Kidney (tissue), 22 donors: ENCODE measurements at places on chromosomes 3 and 15.

DNA sequence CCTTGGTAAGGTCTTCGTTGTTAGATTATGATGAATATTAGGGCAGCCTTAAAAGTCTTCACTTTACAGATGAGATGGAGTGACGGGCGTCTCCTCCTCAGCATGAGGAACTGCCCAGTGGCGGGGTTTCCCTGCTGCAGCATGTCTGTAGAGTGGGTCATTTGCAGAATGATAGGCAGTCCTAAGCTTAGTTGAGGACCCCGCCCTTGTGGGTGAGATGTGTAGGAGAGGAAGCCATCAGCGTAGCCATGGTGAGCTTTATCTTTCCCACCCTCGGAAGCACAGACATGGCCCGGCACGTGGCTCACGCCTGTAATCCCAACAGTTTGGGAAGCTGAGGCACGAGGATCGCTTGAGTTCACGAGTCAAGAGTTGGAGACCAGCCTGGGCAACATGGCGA is 877 bp downstream of the NIT2 start:
- DNase-seq = no peak

- DNase-seq = no peak
Measured at GRCh38 chr3:59782664-59783063, 732.8 kb upstream of the CFAP20DC start.

DNA sequence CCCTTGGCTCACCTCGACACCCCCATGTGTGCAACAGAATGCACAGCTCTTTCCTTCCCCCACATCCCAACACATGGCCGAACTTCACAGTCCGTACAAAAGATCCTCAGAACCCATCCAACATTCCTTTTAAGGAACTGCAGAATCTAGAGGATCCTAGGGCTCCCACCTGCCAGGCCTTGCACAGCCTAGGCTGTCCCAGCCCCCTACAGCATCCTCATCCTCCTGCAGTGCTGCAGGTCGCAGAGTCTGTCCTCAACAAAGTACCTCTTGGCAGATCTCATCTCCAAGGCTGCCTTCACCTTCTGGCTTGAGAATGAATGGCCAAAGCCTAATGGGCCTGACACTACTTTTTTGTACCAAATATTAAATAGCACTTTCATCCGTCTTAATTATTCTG is 19.8 kb downstream of the PRR23E start:
- DNase-seq = no peak

DNA sequence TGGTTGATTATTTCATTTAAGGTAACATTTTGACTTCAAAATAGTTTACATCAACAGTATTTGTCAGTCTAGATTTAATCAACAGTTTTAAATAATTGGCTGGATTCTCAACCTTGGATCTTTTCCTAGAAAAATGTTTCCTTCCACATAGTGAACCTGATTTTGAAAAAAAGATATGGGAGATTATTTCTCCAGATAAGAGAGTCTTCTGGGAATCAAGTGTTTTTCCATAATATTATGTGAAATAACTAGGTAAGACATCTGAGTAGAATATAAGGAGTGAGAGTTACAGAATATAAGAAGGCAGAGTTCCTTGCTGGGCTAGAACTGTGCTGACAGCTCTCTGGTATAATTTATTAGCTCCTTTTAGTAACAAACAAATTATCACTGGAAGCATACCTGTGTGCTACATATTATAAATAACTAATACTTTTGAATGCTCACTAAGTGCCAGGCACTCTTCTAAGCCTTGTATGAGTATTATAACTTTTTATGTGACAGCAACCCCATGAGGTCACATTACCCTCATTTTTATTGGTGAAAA is 18.8 kb upstream of the TNFSF10 start:
- no peak for DNase-seq

DNA sequence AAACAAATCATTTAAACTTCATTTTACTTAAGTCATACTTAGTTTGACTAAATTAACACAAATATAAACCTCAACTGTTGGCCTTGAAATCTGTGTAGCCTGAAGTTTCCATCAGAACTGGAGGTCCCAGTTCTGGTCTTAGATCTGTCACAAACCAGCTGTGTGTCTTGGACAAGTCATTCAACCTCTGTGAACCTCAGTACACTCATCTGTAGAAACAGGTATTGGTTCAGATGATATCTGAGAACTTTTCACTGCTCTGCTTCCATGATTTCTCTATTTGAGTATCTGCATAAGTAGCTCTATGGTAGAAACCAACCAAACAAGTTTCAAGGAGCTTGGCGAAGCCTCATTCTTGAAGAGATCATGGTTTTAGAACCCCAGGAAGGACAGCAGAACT is 60.4 kb upstream of the SLC2A2 start:
- no peak for DNase-seq

GRCh38 chr3:161108840-161109239 is 3.7 kb upstream of the B3GALNT1 start:
- DNase-seq = no peak

GRCh38 chr15:56094171-56094570 is 100.8 kb upstream of the NEDD4 start:
- DNase-seq = no peak

- no peak for DNase-seq
Measured at GRCh38 chr3:110656394-110657025, 415.1 kb upstream of the NECTIN3 start.

- no peak for DNase-seq
Measured at GRCh38 chr15:52252781-52253180, 42.8 kb downstream of the MYO5C start.

DNA sequence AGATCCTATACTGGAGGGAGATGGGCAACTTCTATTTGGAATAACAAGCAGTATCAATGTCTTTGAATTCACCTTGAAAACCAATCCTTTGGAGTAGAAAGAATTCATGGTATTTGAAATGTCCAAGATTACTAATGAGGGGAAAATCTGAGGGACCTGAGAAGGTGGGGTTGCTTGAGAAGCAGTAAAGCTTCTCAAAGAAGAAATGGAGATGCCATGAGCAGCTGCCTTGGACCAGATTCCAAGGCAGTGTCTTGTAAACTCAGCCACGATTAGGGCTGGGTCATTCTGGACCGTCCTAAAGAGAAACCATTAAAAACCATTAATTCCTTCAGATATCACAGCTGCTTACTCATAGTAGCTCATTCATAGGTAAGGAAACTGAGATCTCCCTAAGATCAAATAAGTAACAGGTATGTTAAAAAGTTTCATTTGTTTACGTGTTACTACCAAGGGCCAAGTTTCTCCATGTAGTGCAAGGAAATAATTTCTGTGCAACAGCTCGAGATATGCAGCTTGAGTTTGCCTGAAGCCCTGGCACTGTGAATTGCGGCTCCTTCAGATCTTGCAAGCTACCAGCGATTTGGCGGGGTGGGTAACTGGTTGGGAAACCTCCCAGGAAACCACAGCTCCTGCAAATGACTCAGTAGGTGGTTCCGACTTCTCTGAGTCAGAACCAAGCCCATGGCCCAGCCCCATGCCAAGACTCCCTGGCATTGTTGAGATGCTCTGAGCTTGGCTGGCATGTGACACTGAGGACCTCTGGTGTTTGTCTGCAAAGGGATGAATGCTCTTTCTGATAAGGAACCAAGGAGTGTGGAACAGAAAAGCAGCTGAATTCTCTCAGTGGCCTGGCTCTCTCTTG is 296.8 kb downstream of the RORA start:
- no peak for DNase-seq

GRCh38 chr3:195058336-195059005 is 212.5 kb downstream of the XXYLT1 start:
- DNase-seq = no peak

DNA sequence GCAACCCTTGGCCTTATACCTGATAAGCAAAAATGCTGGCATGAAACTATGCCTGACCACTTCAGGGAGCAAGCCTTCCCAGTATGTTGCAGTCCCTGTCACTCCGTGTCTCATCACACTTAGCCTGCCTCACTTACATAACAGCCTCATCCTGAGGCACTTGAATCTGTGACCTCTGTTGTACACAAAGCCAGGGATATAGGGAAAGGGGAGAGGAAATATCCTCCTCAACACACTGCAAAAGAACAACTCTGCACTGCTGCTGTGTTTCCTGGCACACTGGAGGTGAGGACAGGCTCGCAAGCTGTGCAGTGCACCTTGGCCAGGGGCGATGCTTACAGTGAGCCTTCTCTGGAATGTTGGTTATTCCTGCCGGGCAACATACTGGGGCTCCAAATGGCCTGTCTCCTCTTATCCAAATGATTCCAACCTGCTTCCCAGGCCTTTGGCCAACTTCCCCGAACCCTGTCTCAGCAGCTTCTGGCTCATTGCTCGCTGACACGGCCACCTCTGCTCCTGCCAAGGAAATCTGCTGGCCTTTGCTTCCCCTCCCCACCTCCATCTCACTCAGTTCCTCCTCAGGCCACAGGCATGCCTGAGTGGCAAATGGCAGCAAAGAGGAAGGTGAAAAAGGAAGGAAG is 109.2 kb downstream of the CD47 start:
- peak; percentile 46 for DNase-seq

DNA sequence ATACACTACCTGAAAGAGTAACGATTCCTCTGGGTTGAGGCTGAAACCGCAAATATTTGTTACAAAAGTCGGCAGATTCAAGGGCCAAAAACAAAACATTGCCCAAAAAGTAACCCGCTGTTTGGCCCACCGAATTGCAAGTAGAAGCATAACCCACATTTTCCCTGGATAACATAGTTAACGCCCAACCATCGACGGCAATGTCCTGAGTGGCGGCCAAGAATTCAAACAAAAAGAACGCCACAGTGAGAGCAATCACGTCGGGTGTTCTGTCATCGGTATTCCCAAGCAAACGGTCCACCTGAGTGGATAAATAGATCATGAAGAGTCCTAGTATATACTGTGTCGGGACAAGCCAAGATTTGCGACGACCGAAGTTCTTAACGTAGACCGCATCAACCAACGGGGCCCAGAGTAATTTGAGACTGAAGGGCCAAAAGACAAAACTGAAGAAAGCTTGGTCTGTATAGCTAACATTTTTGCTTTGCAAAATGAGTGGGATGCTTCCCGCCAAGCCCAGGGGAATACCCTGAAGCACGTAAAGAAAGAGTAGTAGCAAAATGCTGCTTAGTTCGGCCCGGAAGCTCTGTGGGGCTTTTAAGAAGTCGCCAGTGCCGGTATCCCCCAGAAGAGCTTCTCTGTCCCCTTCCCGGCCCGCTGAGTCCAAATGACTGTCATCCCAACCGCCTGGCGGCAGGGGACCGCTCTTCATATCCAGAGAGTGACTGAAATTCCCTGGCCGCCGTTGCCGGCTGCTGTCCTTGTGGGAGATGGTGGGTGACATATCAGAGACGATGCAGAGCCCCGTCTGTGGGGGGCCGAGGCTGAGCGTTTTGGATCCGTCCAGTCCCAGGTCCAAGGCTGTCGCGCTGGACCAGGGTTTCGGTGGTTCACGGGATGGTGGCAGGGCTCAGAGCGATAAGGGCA is 750 bp downstream of the SLC33A1 start:
- DNase-seq = peak; percentile 25

DNA sequence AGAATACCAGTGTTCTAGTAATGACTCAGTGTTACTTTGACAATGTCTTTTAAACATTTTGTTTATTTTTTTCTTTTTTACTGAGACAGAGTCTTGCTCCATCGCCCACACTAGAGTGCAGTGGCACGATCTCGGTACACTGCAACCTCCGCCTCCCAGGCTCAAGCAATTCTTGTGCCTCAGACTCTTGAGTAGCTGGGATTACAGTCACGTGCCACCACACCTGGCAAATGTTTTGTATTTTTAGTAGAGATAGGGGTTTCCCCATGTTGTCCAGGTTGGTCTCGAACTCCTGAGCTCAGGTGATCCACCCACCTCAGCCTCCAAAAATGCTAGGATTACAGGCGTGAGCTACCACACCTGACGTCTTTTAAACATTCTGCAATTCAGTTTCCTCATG is 15.7 kb downstream of the AQR start:
- DNase-seq = no peak

- DNase-seq = no peak
Measured at GRCh38 chr3:106367496-106367895, 498.7 kb upstream of the CBLB start.

- DNase-seq = no peak
Measured at GRCh38 chr3:129078510-129078909, 17.9 kb downstream of the GP9 start.

GRCh38 chr15:63362196-63362595 is 19.4 kb downstream of the CA12 start:
- DNase-seq = peak; percentile 83

DNA sequence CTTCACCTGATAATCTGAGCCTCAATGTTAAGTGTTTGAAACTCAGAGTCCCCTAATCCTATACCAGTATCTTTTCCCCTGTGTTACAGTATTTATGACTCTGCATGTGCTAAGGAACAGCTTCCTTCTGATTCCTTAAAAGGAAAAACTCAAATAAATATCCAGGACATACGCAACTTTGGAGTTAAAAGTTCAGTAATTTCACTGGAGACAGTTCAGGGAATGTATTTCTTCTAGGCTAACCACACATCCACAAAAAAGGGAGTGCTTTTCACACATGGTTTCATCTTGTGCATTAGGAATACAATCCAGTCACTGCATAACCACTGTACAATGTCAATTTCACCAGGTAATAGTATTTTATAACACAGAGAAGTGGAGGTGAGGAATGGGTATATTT is 31.0 kb downstream of the PGBD4 start:
- DNase-seq = peak; percentile 3

GRCh38 chr15:88193415-88193814 is 63.1 kb downstream of the NTRK3 start:
- DNase-seq = no peak

- DNase-seq = no peak
Measured at GRCh38 chr3:36457667-36458066, 77.4 kb downstream of the STAC start.

GRCh38 chr3:115741650-115742049 is 118.3 kb downstream of the GAP43 start:
- DNase-seq = no peak

DNA sequence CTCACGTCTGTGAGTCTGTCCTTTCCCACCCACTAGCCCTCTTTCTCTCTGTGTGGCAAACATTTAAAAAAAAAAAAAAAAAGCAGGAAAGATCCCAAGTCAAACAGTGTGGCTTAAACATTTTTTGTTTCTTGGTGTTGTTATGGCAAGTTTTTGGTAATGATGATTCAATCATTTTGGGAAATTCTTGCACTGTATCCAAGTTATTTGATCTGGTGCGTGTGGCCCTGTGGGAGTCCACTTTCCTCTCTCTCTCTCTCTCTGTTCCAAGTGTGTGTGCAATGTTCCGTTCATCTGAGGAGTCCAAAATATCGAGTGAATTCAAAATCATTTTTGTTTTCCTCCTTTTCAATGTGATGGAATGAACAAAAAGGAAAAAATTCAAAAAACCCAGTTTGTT is 97.7 kb downstream of the GAP43 start:
- DNase-seq = no peak

DNA sequence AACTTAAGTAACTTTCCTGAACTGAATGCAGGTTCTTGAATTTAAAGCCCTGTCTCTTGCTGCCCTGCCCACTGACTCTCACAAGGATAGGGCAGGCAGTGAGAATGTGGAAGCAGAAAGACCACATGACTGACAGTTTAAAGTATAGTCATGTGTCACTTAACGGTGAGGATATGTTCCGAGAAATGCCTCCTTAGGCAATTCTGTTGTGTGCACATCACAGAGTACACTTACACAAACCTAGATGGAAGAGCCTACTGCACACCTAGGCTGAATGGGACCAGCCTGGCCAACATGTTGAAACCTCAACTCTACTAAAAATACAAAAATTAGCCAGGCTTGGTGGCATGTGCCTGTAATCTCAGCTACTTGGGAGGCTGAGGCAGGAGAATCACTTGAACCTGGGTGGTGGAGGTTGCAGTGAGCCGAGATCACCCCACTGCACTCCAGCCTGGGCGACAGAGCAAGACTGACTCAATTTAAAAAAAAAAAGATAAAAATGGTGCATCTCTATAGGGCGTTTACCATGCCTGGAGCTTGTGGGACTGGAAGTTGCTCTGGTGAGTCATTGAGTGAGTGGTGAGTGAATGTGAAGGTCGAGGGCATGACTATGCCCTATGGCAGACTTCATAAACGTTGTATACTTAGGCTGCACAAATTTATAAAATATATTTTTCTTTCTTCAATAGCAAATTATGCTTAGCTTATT is 18.9 kb upstream of the COPG1 start:
- DNase-seq = no peak
